Uterus (tissue), 4 donors: ENCODE measurements at places on chromosomes 7 and 10.

DNA sequence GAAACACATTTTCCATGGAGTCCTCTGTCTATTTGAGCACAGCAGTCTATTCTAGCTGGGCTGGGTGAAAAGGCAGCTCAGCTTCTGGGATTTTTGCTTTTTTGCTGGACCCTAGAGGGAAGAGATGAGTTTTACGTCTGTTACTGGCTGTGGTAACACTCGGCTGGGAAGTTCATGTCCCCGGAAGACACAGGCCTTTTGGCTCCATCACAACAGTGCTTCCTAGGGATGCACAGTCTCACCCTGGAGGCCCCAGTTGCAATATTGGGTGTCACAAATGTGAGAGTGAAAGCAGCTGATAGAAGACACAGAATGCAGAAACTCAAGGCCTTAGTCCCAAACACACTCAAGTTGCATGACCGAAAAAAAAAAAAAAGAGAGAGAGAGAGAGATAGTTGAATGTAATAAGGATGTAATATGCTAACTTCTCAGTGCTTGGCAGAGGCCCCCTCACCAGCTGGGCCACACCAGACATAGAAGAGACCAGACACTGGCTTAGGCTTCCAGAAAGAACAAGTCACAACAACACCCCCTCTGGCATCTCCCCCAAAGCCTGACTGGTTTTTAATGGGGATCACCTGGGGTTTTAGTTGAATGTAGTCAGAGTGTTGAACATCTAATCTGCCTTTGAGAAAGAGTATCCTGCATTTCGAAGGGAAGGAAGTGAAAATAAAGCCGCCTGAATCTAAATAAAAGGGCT, 545.4 kb upstream of the FZD8 start:
- H3K36me3 ChIP-seq, result no peaks in the 10 kb centered on the region
- DNase-seq, result peak; percentile 21
- H3K4me1 ChIP-seq, result no peaks in the 10 kb centered on the region

GRCh38 chr7:70566671-70567070, 565.3 kb upstream of the GALNT17 start:
- DNase-seq, result no peak
- H3K4me1 ChIP-seq, result no peaks in the 10 kb centered on the region
- H3K36me3 ChIP-seq, result no peaks in the 10 kb centered on the region
- H3K4me3 ChIP-seq, result no peak overlapping the region
- H3K27ac ChIP-seq, result no peak overlapping the region
- no peaks in the 10 kb centered on the region for H3K27me3 ChIP-seq

GRCh38 chr7:140223515-140224221, 46.9 kb upstream of the KDM7A start:
- DNase-seq, result no peak
- no peaks in the 10 kb centered on the region for H3K36me3 ChIP-seq
- no peaks in the 10 kb centered on the region for H3K4me1 ChIP-seq
- no peaks in the 10 kb centered on the region for H3K27me3 ChIP-seq
- H3K27ac ChIP-seq, result no peak overlapping the region

DNA sequence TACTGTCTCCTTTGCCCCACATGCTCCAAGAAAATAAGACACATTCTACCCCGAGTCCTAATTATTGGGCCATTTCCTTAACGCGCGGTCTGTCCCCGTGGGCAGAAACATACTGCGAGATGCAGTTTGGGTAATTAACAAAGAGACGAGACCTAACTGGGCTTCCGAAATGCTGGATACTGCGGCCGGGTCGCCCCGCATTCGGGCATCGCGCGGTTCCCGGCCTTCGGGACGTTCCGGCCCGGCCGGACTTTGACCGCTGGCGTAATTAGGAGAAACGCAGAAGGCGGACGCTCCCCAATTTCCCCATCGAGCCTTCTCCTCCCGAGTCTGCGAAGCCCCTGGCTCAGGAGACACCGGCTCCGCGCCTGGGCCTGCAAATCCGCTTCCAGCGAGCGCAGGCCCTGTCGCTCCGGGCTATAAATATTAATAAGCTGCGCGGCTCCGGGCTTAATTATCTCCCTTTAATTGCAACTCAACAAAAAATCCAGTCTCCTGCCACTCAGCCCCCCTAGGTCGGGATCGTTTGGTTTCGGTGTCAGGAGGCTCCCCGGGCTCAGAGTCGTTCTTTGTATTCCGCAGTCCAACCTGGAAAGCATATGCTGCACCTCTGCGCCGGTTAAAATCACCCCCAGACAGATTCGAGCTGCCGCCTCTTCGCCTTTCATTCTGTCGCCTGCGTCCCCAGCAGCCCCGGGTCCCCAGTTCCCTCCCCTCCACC, 131.5 kb downstream of the SPAG6 start:
- no peaks in the 10 kb centered on the region for H3K36me3 ChIP-seq
- peak overlapping the region; percentile 17 for H3K4me3 ChIP-seq
- H3K27me3 ChIP-seq, result peaks cover 10% of the 10 kb centered on the region
- no peak for DNase-seq
- H3K4me1 ChIP-seq, result peaks cover 3% of the 10 kb centered on the region

DNA sequence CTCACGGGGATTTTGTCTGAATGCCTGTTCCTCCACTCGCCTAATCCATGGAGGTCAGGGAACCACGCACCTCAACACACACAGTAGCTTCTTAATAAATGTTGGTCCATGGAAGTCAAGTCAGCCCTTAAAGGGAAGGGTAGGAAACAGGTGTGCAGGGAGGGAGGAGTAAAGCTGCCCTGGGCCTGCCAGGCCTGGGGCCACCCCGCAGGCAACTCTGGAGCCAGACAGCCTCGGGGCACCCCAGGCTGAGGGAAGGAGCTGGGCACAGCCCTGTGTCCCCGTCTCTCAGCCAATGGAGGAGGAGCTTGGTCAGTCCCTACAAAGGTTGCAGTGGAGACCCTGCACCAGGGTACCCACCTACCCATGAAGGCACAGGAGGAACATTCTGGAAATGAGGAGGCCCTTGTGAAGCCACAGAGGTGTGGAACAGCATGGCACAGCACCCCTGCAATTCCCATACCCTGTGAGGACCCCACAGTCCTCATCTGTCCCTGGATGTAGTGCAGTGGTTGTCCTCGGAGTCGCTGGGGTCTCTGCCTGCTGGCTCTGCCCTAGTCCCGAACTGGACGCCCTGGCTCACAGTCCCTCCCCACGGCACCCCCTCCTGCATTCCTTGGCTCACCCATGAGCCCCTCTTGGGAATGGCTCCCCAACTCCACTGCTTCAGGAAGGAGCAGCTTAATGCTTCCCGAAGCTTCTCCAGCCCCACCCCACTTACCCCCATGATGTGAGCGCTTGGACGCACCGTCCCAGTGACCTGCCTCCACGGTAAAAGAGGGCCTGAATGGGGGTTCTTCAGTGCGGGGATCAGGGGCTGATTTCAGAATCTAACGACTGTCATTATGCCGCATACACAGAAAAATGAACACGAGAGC, 79.2 kb upstream of the INSIG1 start:
- no peaks in the 10 kb centered on the region for H3K36me3 ChIP-seq
- no peak overlapping the region for H3K4me3 ChIP-seq
- no peak overlapping the region for H3K27ac ChIP-seq

DNA sequence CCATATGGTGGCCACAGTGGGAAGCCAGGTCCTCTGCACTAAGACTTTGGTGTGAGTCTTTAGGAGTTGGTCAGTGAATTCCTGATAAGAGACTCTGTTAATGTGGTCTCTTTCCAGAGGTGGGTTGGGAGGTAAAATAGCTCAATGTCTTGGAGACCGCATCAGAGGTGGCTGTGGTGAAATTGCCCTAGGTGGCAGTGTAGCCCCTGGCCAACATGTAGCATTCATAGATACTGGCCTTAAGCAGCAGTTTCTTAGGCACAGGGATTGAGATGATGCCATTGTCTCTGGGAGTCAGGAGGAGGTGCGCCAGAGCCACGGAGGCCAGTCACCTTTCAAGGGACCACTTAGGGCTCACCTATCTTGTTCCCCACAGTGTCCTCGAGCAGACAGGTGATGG, 202.8 kb downstream of the CREB5 start:
- H3K4me1 ChIP-seq, result no peaks in the 10 kb centered on the region
- no peak for DNase-seq
- no peaks in the 10 kb centered on the region for H3K27me3 ChIP-seq
- no peak overlapping the region for H3K27ac ChIP-seq
